ENCODE measurements at places on chromosomes 1 and 21. TPM values are rescaled to one million over a fixed set of nuclear protein-coding genes. Genes with fewer than 3 reads are reported as not detected.

Gene F5
- not detected for total RNA-seq

Gene KRTAP12-2
- total RNA-seq = not detected

Gene KIF14
- total RNA-seq = 22.5 TPM

Gene STUM
- 1.2 TPM for total RNA-seq

Gene CNR2
- not detected for total RNA-seq

Gene CACNA1S
- not detected for total RNA-seq

Gene SAMSN1
- total RNA-seq = 3.0 TPM

Gene KIF2C
- 68.1 TPM for total RNA-seq

Gene CFHR2
- total RNA-seq = not detected

Gene ADAMTS4
- total RNA-seq = 7.2 TPM

Gene CDC42BPA
- total RNA-seq = 28.5 TPM

Gene HSF2BP
- 0.93 TPM for total RNA-seq

Gene ERG
- 3.0 TPM for total RNA-seq

Gene ELAPOR1
- 1.2 TPM for total RNA-seq

Gene OPTC
- 0.78 TPM for total RNA-seq

DNA sequence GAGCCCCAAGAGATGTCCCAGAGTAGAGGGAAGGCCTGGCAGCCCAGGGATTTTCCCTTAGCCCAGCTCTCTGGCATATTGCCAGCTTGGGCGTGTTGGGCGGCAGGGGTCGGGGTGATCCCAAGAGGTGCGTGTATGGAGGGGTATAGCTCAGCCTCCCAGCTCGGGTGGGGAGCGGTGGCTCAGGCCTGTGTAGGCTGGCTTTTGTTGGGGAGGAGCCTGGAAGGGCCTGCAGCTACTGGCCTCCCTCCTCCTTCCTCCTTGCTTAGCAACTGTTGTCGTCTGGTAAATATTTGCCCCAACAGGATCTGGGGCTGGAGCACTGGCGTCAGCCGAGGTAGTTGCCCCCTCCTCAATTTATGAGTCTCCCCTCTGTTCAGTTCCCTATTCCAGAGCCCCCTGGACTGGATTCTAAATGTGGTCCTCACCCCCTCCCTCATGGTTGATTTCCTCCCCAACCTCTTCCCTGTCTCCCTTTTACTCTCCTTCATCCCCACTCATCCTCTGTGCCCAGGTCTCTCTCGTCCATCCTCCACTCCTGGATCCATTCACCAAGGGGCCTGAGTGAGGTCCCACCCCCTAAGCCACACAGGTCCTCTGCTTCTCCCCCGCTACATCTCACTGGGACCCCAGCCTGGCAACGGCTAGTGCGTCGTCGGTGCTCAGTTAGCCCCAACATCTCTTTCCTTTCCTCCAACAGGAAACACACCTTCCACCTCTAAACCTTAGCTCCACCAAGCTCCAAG is 10.3 kb upstream of the LMNA start:
- no peak for DNase-seq

GRCh38 chr1:41615316-41615715 is 130.8 kb upstream of the EDN2 start:
- peak; percentile 24 for DNase-seq

GRCh38 chr1:62989497-62989896 is 205.6 kb downstream of the ATG4C start:
- DNase-seq = no peak

- no peak for DNase-seq
These were observed 7.2 kb downstream of the CBR1 start for GRCh38 chr21:36076878-36077655.

GRCh38 chr1:178953034-178953433 is 72.7 kb upstream of the FAM20B start:
- no peak for DNase-seq

DNA sequence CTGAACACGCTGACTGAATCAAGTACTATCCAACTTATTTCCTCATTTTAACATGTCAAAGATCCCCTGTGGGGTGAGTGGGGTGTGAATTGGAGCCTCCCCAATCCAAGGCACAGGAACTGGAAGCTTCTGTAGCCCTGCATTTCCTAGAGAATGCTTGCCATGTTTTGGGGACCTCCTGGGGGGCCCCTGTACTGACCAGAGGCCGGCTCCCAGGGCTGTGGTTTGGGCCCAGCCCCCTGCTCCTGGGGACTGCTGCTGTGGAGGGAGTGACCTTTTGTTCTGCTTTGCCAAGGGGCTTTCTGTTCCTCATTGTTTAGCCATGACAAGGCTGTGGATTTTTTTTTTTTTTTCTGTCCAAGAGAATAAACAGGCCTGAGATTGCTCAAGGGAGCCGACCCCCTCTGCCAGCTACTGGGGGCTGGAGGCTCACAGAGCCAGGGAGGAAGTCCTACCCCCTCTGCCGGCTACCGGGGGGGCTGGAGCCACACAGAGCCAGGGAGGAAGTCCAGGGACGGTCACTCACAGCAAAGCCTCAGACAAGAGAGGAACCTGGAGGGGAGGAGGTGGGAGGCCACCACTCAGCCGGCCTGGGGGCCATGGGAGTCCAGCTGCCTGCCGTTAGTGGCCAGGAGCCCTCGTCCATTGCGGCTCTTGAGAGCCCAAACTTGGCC is 17.4 kb downstream of the TNFRSF1B start:
- no peak for DNase-seq

- DNase-seq = no peak
These were observed 92.3 kb upstream of the NFIA start for GRCh38 chr1:60989749-60990713.

- no peak for DNase-seq
These were observed 10.2 kb downstream of the TRIM63 start for GRCh38 chr1:26057189-26057588.

DNA sequence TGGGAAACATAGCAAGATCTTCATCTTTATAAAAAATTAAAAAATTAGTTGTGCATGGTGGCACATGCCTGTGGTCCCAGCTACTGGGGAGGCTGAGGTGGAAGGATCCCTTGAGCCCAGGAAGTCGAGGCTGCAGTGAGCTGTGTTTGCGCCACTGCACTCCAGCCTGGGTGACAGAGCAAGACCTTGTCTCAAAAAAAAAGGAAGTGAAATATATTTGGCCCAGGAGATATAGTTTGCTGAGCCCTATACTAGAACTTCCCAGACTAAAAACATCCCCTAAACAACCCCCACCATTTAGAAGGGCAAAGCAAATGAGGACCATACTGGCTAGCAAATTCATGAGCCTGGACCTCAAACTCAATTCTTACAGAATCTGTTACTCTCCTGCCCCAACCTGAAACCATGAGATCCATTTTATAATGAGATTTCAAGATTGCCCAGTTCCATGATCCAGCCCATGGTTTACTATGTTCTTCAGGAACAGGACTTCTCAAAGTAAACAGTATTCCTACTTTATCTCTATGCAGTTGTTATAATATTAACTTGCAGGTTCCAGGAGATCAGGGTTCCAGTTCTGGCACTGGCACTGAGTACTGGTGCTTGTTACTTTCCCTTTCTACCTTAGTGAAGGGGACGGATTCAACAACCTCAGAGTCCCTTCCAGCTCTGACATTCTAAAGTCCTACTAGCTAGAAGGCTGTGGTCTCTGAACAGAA is 48.9 kb upstream of the TADA1 start:
- no peak for DNase-seq

DNA sequence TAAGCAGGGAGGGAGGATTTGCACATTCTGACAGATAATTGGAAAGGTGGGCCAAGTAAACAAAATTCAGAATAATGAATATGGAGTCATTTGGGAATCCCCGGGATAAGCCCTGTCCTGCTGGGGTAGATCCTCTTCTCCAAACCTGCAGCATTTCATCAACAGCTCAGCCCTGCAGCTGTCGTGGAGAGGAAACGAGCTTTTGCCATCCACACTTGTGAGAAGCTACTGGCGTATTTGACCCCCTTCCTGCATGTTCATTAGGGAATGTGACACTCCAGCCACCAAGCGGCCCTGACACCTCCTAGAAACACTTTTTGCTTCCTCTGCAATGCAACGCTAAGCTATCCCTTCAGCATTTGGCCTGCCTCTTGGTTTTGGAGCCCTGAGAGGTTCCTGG is 8.0 kb upstream of the LEFTY2 start:
- DNase-seq = no peak

DNA sequence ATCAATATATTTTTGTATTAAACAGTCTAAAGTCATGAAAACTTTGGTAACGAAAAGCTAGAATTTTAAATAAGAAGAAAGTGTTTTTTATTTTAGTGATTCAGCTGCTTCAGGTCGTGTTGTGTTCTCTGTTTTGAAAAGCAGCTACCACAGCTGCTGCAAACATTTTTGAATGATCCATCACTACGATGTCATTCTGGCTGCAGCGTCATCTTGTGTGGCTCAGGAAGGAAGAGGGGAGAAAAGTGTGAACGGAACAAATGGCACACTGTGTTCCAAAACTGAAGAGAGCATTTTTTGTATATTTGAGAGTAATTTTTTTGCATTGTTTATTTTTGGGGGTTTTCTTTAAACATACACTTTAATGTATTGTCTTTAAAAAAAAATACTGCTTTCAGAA is 323.0 kb upstream of the ADGRL2 start:
- DNase-seq = no peak

- DNase-seq = no peak
These were observed 4.7 kb upstream of the C1orf174 start for GRCh38 chr1:3904843-3905185.

- DNase-seq = no peak
These were observed 104.3 kb upstream of the CDC42BPA start for GRCh38 chr1:227422581-227422980.

- DNase-seq = no peak
These were observed 16.1 kb upstream of the SLAMF6 start for GRCh38 chr1:160538985-160539651.

- DNase-seq = no peak
These were observed 38.4 kb upstream of the TRABD2B start for GRCh38 chr1:48035371-48036141.

GRCh38 chr1:64361974-64362373 is 108.0 kb upstream of the CACHD1 start:
- no peak for DNase-seq

GRCh38 chr1:114367810-114368209 is 143.2 kb downstream of the TRIM33 start:
- DNase-seq = no peak
